ENCODE measurements at places on chromosomes 5 and 9.
A peak's percentile ranks its signal among the peaks of the same experiment; 100 is the strongest.

- no peak for DNase-seq
Measured at GRCh38 chr9:120040896-120041295, 539.1 kb downstream of the CDK5RAP2 start.

- peak; percentile 71 for DNase-seq
Measured at GRCh38 chr5:180090098-180090768, 18.7 kb upstream of the RNF130 start.

GRCh38 chr5:135491552-135492318 is 39.6 kb upstream of the TIFAB start:
- DNase-seq, result peak; percentile 69

- DNase-seq, result no peak
Measured at GRCh38 chr5:122638581-122638980, 136.3 kb upstream of the SNX2 start.

GRCh38 chr5:15734058-15734457 is 234.1 kb downstream of the FBXL7 start:
- DNase-seq, result no peak

DNA sequence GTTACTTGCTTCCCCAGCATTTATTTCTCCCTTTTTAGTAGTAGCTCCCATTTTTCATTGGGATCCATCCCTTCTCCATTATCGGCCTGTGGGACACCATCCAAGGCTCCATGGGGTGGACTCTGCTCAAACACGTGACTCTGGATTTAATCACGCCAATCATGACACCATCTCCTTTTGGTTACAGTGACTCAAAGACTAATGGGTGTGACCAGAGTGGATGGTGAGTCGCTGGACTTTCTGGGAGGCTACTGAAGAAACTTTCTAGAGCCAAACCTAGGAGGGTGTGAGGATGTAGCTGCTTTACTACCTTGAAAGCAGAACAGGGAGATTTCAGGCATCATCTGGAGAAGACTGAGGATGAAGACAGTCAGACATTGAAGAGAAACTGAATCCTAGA is 93.1 kb downstream of the PJA2 start:
- DNase-seq, result no peak

GRCh38 chr5:139243425-139243970 is 45.3 kb upstream of the SIL1 start:
- no peak for DNase-seq

DNA sequence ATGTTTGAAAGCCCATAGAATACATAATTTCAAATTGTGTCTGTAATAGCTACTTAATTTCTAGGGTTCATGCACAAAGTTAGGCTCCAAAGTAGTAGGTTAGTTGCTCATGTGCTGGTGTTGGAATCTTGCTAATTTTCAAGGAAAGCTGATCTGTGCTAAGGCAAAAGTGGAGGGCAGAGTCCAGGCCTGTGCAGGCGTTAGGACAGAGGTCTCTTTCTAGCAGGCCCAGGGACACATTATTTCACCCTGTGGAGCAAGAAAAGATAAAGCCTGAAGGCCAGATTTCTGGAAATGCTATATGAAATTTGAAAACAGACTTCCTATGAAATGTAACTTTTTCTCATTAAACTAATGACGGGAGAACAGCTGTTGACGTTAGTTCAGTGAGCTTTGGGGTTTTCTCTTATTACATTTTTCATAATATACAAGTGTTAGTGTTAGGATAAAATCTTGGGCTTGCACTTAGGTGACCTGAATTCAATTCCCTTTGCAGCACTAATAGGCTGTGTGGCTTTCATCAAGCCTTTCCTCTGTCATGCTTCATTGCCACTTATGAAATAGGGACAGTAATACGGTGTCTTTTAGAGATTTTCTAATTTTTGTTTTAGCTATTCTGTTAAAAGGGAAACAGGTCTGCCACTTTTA is 196.7 kb upstream of the HAPLN1 start:
- DNase-seq, result no peak

GRCh38 chr5:39732166-39732565 is 307.4 kb upstream of the DAB2 start:
- DNase-seq, result no peak
